ENCODE measurements at places on chromosomes 1 and 21.

DNA sequence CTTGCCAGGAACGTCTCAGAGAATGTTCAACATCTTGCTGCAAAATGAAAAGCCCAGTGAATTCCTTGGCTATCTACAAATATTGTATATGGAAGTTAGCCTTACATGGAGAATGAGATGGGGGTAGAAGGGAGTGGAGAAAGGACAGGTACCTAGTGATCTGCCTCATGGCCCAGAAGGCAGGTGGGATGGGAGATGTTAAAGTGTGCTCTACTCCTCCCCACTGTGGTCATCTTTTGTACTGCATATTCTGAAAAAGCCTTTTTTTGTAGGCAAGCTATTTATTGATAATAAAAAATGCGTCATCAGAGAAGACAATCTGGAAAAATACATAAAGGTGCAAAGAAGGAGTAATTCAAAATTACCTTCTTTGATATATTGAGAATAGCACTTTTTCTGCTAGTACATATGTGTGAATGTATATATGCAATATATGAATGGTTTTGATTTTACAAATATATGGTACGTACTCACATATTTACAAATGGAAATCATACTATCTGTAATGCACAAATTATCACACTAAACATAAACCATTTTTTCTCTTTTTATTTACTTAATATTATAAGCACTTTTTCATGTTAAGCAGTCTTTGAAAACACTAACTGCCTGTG, 19.1 kb upstream of the SLC5A9 start:
- peak; percentile 21 for DNase-seq

- DNase-seq: peak; percentile 8
These were observed 176.2 kb downstream of the PCP4 start for GRCh38 chr21:40043423-40043822.

DNA sequence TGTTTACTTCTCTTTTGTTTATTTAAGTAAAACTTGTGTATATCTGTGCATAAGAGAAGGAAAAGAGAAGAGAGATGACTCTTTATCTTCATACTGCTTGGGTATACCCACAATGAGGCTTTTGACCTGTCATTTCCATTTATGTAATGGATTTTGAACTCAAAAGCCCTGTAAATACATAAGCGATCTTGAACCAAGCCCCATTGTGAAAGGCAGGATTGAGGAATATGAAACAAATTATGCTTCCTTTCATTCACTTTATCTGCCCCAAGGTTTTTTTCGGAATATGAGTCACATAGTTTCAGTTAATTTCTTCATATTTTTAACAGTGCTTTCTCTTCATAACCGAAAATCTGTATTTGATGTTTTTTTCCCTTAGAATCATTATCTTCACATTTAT, 21.4 kb downstream of the CNST start:
- peak; percentile 64 for DNase-seq

- DNase-seq: no peak
These were observed 27.6 kb upstream of the HUNK start for GRCh38 chr21:31845151-31845729.

GRCh38 chr1:116226017-116226416, 114.8 kb downstream of the MAB21L3 start:
- no peak for DNase-seq

DNA sequence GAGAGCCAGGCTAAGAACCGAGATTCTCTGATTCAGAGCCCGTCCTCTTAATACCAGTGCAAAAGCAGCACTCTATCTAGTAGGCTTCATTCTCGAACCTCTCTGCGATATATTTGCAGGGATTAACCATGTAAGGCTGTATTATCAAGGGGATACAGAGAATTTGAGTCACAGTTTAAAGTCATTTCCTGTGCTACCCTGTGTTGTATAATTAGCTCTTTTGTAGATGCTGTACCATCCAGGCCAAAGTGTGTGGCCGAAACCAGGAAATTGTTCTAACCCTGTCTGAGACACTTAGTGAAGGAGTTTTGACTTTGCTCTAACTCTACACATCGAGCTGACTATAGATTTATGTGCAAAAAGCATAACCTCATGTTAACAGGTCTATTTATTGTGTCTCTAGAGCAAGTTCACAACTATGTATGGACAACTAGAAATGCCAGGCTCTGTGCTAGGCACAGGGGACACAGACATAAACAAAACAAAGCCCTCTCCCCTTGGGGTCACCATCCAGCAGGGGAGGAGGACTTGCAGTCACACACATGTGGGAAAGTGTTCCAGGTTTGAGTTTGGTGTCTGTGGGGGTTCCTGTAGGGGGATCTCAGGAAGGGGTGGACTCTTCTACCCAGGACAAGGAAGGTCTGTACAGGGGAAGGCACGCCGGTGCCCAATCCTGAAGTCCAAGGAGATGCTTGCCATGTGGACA, 182.2 kb downstream of the DHRS3 start:
- DNase-seq: peak; percentile 59

GRCh38 chr1:244347942-244348341, 103.8 kb downstream of the ADSS2 start:
- peak; percentile 76 for DNase-seq

GRCh38 chr1:6907201-6907600, 121.9 kb downstream of the CAMTA1 start:
- DNase-seq: no peak

- DNase-seq: no peak
These were observed 245.8 kb downstream of the MATN1 start for GRCh38 chr1:30477588-30477987.

GRCh38 chr1:205715628-205716027, 34.4 kb downstream of the NUCKS1 start:
- no peak for DNase-seq

DNA sequence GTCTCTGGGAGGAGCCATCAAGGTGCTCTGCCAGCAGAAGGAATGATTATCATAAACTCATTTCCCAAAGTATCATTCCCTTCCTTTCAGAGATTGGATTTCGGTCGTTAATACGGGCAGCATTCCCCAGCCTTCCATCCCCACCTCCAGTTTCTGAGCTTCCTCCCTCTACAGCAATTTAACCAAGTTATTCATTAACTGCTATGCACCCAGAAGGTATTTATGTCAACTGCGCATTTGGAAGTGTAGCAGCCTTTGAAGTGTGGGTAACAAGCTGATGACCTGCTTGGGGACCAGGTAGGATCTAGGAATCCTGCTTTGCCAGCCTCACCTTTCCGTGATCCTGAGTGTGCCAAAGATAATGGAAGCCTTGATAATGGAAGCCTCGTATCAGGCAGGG, 172.4 kb upstream of the IGSF21 start:
- no peak for DNase-seq

DNA sequence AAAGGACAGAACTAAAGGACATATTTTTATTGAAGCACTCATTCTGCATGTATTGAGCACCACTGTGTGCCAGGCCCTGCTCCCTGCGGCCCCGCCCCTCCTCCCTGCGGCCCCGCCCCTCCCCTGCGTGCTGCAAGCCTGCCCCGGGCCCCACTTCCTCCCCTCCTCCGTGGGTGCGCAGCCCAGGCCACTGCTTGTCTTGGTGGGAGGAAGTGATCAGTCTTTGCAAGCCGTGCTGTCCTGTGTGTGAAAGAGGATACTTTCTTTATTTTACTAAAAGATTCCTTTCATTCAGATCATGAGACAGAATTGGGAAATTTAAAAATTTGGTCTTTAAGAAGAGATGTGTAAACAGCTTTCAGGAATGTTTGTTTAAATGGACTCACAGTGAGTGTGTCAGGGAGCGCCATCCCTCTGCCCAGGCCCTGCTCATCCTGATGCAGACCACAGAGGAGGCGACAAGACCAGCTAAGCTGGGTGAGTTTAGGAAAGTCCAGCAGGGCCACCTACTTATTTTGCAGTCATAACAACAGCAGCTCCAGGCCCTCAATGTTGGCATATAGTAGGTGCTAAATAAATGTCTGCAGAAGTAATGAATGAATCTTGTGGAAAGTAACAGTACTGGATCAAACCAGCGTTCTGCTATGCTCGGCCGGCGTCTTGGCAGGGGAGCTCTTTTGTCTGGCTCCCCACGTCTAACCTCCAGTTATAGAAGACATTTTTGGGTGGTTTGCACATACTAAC, 88.3 kb upstream of the SELENON start:
- DNase-seq: peak; percentile 85

DNA sequence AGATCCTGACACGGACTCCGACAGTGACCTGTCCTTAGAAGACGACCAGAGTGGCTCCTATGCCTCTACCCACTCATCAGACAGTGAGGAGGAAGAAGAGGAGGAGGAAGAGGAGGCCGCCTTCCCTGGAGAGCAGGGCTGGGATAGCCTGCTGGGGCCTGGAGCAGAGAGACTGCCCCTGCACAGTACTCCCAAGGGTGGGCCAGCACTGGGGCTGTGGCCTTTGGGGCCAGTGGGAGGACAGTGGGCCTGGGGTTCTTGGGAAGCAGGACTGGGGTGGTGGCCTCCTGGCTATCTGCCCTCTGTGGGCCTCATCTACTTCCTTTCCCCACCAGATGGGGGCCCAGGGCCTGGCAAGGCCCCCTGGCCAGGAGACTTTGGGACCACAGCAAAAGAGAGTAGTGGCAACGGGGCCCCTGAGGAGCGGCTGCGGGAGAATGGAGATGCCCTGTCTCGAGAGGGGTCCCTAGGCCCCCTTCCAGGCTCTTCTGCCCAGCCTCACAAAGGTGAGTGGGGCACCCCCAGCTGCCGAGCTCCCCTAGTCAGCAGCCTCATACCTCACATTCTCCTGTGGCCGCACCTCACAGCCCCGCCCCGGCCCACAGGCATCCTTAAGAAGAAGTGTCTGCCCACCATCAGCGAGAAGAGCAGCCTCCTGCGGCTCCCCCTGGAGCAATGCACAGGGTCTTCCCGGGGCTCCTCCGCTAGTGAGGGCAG, 10.0 kb downstream of the PSRC1 start:
- no peak for DNase-seq

DNA sequence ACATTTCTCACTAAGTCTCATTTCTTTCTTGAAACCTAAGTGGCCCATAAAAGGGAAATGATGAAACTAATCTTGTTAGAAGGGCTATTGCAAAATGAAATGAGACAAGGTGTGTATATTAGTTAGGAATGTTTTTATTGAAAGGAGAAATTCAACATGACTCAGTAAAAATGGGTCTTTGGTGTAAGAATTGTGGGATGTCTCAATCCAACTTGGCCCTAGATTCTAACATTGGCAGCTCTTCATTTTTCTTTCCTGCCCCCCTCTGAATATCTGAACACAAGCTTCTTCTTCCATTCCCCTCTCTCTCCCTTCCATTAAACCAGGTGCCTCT, 26.8 kb upstream of the TARBP1 start:
- peak; percentile 77 for DNase-seq

DNA sequence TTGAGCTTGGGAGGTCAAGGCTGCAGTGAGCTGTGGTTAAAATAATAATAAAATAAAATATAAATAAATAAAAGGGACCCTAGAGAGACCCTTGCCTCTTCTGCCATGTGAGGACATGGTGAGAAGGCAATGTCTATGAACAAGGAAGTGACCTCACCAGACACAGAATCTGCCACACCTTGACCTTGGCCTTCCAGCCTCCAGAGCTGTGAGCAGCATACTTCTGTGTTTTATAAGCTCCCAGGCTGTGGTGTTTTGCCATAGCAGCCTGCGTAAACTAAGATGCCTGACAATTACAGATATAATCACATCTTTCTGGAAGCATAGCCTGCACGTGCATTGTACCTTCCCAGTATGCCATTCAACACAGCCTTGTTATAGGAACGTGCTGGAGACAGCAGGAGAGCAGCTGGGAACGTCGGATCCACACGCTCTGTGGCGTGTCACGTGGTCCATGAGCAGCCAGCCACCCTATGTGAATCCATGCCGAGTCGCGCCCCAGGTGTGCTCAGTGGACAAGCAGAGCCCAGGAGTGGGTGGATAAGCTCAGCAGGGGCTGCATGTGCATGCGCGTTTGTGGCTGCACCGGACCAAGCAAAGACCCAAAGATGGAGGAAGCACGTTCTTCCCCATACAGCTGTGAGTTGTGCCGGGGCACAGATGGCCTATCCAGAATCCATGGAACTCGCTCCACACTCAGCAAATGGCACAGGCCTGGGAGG, 17.8 kb downstream of the WNT9A start:
- no peak for DNase-seq

DNA sequence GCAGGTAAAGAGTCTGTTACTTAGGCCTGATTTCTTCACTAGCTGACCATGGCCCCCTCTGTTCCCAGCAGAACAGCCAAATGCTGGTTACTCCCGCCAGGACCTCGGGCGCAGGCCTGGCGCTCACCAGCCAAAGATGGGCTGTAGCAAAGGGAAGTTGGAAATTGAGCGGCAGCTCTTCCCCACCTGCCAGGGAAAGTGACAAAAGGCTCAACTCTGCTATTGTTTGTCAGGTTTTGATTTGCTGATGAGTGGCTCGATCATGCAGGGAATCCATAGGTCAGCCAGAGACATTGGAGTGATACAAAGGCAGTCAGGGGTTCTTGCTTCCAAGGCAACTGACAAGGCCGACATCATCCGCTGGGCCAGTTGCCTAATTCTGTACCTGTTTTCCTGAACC, 120.1 kb downstream of the ASTN1 start:
- no peak for DNase-seq

DNA sequence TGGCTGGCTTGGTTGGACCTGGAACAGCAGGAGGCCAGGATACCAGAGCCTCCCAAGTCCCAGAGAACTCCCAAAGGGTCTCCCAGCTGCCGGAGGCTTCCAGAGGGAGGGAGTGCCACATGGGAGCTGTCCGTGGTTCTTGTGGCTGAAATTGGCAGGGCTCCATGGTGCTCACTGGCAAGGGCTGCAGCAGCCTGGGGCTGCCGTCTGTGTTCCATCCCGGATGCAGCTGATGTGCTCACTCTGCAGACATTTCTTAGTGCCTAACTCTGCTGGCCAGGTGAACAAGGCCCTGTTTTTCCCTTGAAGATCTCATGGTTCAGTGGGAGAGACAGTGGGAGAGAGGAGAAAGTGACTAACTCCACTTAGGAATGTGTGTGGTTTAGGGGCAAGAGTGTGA, 261.1 kb downstream of the CAMTA1 start:
- DNase-seq: peak; percentile 75

DNA sequence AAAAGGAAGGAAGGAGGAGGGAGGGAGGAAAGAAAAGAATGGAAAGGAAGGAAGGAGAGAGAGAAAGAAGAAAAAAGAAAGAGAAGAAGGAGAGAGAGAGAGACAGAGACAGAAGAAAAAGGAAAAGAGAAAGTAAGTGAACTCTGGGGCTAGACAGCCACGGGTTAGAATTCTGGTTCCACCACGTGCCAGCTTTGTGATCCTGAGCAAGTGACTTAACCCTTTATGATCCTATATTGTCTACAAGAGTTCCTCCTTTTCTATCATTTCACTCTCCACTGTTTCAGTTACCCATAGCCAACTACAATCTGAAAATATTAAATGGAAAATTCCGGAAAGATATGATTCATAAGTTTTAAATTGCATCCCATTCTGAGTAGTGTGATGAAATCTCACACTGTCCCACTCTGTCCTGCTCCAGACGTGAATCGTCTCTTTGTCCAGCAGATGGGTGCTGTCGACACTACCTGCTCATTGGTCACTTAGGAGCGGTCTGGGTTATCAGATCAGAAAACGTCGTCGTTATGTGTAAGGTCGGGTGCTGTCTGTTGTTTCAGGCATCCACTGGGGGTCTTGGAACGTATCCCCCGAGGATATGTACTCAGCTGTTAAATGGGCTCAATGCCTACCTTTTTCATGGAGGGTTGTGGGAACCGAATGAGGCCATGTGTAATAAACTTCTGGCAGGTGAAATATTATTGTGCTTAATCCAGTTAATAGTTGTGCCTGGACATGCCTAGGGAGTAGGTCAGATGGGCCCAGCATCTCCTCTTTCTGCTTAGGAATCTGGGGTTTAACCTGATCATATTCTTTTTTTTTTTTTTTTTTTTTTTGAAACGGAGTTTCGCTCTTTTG, 19.1 kb downstream of the TMEM51 start:
- DNase-seq: no peak

Data from EH (cell line).